ENCODE measurements at places on chromosomes 2 and 18. TPM values are rescaled to one million over a fixed set of nuclear protein-coding genes. Genes with fewer than 3 reads are reported as not detected.

Gene CNPPD1
- total RNA-seq: 54.7 TPM

Gene COLEC12
- total RNA-seq: 0.37 TPM

Gene ACSL3
- 39.2 TPM for total RNA-seq

DNA sequence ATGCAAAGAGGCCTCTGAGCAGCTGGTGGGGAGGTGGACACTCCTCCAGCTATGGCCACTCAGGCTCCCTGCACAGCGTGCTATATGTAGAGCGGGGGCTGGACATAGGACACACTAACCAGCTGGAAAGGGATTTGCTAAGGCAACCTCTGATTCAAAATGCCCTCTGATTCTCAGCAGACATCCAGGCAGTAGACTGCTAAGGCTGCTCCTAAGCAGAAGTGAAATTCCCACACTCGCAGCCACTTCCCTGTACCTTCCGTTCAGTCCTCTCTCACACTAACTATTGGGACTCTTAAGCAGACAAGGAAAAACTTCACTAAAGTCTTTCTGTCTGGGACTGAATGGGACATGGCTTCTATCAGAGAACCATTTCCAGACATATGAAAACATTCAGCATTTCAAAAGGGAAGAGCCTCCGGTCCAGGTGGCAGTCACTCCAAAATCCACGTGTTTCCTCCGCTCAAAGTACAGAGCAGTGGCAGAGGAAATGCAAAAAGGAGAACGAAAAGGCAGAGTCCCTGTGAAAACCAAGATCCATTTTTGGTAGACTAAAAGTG lies 265.8 kb downstream of the TTC32 start:
- no peak for DNase-seq

GRCh38 chr18:25052511-25052921 lies 299.4 kb downstream of the ZNF521 start:
- no peak for DNase-seq

- no peak for DNase-seq
These were observed 115.2 kb downstream of the MTCL1 start for GRCh38 chr18:8820396-8821082.

DNA sequence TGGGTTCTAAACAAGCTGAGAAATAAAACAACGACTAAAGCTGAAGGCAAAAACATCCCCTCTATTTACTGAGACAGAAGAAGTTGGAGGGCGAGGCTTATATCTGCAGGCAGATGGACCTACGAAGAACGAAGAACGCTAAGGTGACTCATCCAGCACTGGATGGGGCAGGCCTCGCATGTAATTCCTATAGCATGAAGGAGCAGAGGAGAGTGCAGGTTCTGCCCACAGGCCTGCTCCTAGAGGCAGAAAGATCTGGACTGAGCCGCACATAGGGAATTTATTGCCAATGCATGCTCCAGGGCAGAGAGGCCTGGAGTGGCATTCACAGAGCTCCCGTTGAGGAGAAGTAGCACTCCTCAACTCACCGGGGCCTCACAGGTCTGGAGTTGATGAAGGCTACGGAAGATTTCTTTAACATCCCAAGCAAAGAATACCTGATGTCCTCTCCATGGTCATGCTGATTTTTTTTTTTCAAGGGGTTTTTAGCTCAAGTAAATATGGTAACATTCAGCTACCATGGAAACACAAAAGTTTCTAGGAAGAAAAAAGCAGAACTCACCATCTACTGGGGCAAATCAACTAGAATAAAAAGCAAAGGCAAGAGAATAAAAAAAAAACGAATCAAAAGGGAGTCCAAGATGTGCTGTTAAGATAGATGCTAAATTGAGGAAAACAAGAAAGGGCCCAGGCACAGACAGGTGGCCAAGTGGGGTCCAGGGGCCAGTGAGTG lies 10.4 kb upstream of the METTL21A start:
- DNase-seq: no peak

GRCh38 chr2:771538-771937 lies 94.3 kb upstream of the TMEM18 start:
- no peak for DNase-seq

DNA sequence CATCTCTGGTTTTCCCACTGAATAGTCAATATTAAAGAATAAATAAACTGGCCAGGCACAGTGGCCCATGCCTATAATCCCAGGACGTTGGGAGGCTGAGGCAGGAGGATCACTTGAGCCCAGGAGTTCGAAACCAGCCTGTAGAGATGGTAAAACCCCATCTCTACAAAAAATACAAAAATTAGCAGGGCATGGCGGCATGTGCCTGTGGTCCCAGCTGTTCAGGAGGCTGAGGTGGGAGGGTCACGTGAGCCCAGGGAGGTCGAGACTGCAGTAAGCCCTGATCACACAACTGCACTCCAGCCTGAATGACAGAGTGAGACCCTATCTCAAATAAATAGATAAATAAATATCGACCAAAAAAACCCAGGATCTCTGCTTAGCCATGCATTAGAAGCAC lies 50.2 kb upstream of the BIN1 start:
- DNase-seq: no peak

DNA sequence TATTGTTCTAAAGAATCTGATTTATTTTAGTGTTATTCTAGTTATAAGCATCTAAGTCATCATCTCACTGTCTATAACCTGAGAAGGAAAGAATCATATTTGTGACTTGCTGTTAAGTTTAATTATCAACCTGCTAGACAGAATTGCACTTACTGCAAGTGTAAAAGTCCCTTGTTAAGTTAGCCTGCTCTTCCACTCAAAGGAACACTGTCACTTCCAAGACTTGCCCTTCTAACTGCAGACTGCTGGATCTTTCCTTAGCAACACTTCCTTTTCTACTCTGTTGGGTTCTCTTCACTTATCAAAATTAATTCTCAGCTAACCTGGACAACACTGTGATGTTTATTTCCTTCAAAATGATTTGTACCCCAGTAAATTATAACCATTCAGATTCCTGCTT lies 323.2 kb upstream of the TFPI start:
- DNase-seq: no peak

- DNase-seq: peak; percentile 79
These were observed 725 bp upstream of the ANKRD53 start for GRCh38 chr2:70977605-70978205.

DNA sequence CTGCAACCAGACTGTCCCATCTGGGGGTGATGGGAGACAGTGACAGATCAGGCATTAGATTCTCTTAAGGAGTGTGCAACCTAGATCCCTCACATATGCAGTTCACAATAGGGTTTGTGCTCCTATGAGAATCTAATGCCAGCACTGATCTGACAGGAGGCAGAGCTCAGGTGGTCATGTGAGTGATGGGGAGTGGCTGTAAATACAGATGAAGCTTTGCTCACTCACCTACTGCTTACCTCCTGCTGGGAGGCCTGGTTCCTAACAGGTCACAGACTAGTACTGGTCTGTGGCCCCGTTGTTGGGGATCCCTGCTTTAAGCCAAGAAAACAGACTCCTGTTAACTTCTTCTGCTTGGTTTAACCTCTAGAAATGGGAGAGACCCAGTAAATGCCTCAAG lies 3.2 kb downstream of the CYP27A1 start:
- DNase-seq: no peak

GRCh38 chr18:54284535-54284934 lies 15.2 kb downstream of the POLI start:
- no peak for DNase-seq

Data from spleen (tissue), 13 donors.